ENCODE measurements at places on chromosomes 7 and 10. TPM values are rescaled to one million over a fixed set of nuclear protein-coding genes. Genes with fewer than 3 reads are reported as not detected.

Gene TBATA
- polyA plus RNA-seq = not detected

Gene ZNF804B
- not detected for polyA plus RNA-seq

Gene AGMO
- polyA plus RNA-seq = not detected

Gene MYL10
- polyA plus RNA-seq = not detected

Gene LYZL2
- polyA plus RNA-seq = not detected

Gene FGFR2
- not detected for polyA plus RNA-seq

Gene MSMB
- polyA plus RNA-seq = not detected

Gene SYT15B
- not detected for polyA plus RNA-seq

Gene FAM25C
- polyA plus RNA-seq = not detected

Gene VSIR
- polyA plus RNA-seq = 84.3 TPM

Gene TMEM196
- not detected for polyA plus RNA-seq

Gene IGFBP1
- polyA plus RNA-seq = not detected

Gene SEMA3D
- 0.29 TPM for polyA plus RNA-seq

Gene MBL2
- not detected for polyA plus RNA-seq

Gene GNB2
- polyA plus RNA-seq = 46.2 TPM

Gene MTURN
- 8.3 TPM for polyA plus RNA-seq

Gene ANKRD26
- 0.68 TPM for polyA plus RNA-seq

Gene ADAM22
- polyA plus RNA-seq = 0.12 TPM

Gene PRPS1L1
- polyA plus RNA-seq = not detected

All from naive B cell (primary cell).